ENCODE measurements at places on chromosomes 1 and 21.

DNA sequence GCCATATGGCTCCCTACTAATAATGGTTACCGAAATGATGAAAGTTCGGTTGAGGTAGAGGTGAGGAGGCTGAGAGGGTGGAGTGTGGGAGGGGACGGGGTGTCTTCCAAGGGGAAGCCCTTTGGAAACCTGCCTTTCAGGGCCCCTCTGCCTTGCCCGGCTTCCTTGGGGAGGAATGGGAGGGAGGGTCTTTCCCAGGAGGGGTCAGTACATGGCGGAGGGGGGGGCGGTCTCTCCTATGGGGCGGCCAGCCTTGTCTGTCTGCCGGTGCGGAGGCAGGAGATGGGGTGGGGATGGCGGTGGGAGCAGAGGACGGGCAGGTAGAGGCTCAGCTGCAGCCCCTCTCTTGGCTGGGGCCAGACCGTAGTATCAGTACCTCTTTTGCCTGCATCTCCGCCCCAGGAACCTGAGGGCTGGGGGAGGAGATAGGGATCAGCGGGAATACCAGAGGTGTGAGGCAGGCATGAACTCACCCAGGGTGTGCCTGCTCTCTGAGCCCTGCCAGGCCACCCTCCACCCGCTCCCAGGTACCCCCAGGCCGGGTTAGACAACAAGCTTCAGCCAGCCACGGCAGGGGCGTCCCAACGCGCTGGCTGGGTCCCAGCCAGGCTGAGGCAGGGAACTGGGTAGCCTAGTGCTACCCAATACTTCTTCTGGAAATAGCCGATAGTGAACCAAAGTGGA, 79.4 kb upstream of the POU3F1 start:
- DNase-seq = no peak

DNA sequence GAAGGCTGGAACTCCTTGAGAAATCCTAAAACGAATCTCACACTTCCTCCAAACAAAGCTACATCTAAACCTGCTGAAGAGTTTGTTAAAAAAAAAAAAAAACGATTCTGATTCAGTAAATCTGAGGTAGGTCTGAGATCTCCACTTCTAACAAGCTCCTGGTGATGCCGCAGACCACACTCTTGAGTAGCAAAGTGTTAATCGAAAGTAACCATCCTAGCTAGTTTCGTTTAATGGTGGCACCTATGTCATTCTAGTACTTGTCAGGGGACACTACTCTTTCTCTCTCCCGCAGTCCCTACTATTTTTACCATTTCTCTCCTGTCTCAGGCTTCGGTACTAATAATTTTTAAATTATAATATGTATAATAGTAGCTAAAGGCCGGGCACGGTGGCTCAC, 2.1 kb downstream of the CLCC1 start:
- no peak for DNase-seq

- DNase-seq = no peak
Observed at GRCh38 chr1:81819613-81820012, 18.9 kb downstream of the ADGRL2 start.

GRCh38 chr1:199612976-199613774, 414.3 kb upstream of the NR5A2 start:
- no peak for DNase-seq

DNA sequence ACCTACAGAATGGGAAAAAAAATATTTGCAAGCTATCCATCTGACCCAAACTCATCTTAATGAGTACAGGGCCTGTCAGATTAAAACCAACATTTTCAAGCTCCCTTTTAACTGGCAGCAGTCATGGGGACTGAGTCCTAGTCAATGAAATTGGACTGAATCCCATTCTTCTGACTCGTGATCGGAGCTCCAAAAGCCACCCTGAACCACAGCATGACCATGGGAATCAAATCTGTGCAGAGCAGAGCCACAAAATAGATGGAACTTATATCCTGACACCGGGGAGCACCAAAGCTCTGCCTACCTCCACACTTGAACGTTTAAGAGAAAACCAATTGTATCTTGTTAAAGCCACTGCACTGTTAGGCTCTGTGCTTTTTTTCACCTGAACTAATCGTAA, 5.0 kb upstream of the RWDD3 start:
- DNase-seq = no peak

DNA sequence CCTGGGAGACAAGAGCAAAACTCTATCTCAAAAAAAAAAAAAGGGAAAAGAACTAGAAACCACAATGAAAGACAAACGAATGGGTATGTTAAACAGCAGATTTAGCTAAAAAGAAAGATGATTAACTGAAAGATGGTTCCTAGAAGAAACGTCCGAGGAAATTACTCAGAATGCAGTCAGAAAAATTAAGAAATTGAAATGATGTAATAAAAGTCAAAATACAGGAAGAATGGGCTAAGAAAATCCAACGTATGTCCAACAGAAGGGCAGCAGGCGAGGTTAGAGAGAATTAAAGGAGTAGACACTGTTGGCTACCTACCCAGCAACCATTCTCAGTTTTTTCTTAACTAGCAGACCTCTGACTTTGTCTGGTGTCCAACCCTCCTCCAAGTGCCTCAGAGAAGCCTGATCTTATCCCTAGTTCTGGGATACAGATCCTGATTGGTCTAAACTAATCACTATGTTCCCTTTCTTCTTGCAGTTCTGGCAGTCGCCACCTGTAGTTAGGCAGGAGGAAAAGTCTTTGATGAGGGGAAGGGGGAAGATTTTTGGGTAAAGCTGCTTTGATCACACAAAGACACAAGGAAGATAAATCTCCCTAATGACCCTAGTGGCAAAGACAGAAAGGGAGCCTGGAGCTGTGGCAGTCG, 25.7 kb downstream of the GPR161 start:
- no peak for DNase-seq

GRCh38 chr1:29275435-29275834, 39.1 kb downstream of the PTPRU start:
- no peak for DNase-seq

GRCh38 chr21:46223217-46223616, 5.4 kb downstream of the LSS start:
- no peak for DNase-seq

- no peak for DNase-seq
Observed at GRCh38 chr21:26445440-26445839, 127.6 kb downstream of the CYYR1 start.

DNA sequence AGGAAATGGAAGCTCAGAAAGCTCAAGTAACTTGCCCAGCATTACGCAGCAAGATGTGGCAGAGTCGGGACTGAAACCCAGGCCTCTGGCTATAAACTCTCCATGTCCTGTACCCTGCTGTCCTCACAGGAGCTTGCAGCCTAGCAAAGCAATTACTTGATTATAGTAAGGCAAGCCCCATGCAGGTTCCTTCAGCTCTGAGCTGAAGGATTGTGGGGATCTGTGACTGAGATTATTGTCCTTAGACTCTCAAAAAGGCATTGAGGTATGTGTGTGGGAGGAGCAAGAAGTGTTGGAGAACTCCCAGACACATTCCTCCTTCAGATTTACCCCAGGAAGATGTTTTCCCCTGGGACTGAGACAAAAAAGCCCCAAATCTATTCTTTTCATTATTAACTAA, 124.0 kb upstream of the SPATA6 start:
- no peak for DNase-seq

GRCh38 chr1:212981025-212981495, 30.7 kb downstream of the VASH2 start:
- no peak for DNase-seq

- no peak for DNase-seq
Observed at GRCh38 chr1:231093156-231093922, 53.3 kb upstream of the FAM89A start.

GRCh38 chr21:38796424-38796823, 9.3 kb upstream of the ETS2 start:
- no peak for DNase-seq

DNA sequence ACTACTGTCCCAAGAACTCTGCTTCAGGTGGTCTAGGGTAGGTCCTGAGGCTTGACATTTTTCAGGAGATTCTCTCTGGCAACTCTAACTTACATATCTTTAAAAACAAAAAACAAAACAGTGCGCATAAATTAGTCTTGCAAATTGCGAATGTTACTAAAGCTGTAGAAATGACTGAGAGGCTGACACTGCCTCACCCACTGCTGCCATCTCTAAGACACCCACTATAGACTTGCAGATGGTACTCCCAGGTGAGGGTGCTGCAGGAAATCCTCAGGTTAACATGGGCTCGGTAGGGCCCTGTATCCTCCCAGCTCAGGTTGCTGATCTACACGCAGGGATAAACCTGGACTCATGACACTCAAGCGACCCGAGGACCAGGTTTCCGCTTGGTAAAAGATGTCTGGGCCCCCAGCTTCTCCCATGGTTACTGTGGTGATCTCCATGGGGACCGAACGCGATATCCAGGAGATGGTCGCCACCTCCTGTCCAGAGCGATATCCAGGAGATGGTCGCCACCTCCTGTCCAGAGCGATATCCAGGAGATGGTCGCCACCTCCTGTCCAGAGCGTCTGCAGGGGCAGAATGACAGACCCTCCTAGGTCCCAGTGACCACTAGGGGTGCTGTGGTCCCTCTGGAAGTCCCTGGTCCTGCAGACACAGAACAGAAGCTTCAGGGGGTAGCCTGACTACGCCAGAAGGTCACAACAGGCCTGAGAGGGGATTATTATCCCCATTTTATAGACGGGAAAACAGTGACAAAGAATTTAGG, 16.2 kb upstream of the LY9 start:
- no peak for DNase-seq
